Sciatic nerve (tissue), 2 donors: ENCODE measurements at places on chromosomes 12 and 14.
A peak's percentile ranks its signal among the peaks of the same experiment; 100 is the strongest.

DNA sequence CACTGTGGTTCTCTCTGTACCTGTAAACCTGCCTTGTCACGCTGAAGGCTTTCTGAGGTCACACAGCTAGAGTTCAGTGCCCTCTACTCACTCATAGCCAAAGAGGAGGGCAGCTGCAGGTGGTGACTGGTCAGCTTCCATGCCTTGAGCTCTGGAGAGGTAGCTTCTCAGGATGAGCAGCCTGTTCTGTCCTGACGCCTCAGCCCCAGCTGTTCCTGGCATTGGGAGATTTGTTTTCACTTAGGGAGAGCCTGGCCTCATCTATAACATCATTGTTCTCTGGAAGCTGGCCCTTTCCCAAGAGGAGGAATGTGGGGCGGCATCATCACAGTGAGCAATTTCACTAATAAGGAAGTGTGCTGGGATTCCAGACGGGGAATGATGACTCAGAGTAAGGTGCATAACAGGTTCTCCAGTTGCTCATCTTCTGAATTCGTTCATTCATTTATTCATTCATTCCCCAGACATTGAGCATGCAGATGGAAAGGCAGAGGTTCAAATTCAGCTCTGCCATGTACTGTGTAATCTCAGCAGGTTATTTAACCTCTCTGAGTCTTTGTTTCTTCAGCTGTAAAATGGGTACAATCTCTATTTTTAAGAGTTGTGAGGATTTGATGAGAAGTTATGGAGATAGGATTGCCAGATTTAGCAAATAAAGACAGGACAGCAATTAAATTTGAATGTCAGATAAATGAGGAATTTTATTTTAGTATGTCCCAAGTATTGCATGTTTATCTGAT, 255.8 kb upstream of the CRY1 start:
- no peak for DNase-seq

- DNase-seq, result no peak
Observed at GRCh38 chr14:35861204-35861868, 35.2 kb downstream of the BRMS1L start.

DNA sequence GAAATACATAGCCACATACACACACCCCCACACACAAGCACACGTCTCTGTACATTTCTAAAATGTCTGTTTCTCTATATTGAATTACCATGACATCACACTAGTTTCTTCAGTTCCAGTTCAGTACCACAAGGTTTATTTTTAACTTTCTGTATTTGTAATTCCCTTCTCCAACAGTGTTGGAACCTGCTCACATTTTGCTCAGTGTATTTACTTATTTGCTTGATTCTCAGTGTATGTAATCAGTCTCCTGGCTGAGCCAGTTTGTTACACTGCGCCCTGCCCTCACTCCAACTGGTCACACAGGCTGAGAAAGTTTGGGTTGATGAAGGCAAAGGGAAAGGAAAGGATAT, 67.1 kb downstream of the MON2 start:
- no peak for DNase-seq

GRCh38 chr12:69059465-69060457, 126.8 kb upstream of the CPM start:
- no peak for DNase-seq

- DNase-seq, result peak; percentile 82
Observed at GRCh38 chr14:60514741-60515491, 6.0 kb downstream of the SIX6 start.

DNA sequence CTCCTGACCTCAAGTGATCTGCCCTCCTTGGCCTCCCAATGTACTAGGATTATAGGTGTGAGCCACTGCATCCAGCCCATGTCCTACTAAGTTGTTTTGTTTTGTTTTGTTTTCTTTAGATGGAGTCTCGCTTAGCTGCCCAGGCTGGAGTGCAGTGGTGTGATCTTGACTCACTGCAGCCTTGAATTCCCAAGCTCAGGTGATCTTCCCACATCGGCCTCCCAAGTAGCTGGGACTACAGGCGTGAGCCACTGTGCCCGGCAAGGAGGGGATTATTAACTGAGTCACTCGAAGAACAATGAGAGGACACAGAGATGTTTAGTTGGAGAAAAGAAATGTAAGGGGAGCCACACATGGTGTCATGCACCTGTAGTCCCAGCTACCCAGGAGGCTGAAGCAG, 18.0 kb upstream of the ERBB3 start:
- DNase-seq, result no peak

DNA sequence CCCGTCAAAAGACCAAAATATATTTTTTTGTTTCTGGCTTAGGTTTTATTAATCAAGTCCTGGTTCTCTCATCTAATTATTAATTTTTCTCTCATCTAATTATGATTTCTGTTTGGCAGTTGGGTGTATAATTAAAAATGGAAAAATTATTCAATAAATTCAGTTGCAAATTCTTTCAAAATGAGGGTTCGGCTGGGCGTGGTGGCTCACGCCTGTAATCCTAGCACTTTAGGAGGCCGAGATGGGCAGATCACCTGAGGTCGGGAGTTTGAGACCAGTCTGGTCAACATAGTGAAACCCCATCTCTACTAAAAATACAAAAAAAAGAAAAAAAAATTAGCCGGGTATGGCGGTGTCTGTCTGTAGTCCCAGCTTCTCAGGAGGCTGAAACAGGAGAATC, 3.9 kb upstream of the GTSF1 start:
- no peak for DNase-seq

DNA sequence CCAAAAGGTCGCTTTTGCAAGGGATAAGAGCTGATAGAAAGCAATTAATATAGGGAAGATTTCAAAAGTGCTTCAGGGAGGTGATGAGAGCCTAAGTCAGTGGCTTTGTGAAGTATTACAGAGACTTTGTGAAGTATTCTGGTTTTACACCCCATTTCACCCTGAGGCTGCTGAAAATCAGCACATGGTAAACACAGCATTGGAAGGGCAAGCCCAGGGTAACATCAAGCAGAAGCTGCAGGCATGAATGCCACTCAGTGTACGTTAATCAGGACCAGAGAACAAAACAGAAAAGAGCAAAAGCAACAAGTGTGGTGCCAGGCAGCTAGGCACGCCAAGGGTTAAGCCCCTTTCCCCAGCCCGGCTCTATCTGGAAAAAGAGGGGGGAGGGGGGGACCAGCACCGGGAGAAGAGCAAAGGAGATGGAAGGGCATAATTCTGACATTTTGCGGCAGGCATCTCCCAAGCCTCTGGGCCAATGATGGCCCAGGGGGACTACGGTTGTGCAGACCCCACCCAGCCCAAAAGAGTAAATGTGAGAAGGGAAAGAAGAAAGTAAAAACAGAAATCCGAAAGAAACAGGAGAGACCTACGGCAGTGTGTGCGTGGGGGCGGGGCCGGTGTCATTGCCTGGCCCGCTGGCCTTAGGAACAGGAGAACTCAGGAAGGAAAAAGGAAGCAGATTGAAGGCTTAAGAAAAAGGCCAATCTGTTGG, 58.9 kb downstream of the DHRS2 start:
- no peak for DNase-seq

GRCh38 chr12:93102744-93103143, 173.6 kb upstream of the EEA1 start:
- no peak for DNase-seq

DNA sequence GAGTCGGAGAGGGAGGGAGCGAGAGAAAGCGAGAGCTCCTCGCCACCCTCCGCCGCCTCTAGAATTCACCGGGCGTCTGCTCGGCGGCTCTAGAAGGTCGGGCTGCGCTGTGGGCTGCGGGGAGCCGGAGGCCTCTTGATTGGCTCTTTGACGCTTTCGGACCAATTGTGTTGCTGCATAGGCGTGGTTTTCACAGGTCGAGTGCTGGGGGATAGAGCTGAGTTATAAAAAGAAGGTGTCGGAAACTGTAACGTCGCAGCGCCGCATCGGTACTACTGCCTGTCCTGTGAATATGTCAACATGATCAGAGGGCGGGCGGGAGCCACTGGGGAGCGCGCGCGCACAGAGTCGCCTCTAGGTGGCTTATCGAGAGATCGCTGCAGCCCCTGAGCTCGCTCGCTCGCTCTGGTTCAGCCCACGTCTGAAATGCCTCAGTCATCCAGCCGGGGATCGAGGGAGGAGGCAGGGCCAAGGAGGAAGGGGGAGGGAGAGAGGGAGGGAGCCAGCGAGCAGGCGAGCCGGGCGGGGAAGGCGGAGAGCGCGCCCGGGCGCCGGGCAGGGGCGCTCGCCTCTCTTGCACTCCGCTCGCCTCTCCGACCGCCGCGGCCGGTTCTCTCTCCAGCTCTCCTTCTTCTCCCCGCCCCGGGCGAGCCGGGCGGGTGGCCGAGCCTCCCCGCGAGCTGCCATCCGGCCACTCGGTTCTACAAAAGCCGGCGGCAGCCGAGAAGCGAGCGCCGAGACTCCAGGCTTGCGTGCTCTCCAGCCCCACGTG, at the start of gene TBX3:
TBX3 (minus strand) TSS at position 78 of the 772 bp plus-strand sequence. CDS start 975 bp downstream, outside the sequence.
- peak; percentile 94 for DNase-seq

DNA sequence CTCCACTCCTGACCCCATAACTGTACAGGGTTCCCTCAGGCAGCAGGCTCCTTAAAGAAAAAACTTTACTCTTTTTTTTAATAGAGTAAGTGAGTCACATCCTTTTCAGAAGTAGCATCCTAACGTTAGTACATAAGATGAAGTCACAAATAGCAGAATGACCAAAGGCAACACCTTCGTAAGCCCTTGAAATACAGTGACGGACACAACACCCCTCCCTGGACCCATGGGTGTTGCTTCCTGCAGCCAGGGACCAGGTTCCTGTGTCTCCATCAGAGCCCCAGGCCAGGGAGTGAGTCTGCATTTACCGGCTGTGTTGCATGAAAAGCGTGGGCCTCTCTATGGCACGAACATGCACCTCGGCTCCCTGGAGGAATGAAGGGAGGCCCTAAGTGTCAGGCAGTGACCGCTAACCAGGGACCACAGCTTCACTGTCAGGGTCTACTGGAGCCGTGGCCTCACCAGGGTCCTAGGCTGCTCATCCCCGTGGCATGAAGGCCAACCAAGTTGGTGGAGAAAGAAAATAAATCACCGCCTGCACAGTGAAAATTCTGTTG, 340.0 kb upstream of the SFSWAP start:
- DNase-seq, result no peak

DNA sequence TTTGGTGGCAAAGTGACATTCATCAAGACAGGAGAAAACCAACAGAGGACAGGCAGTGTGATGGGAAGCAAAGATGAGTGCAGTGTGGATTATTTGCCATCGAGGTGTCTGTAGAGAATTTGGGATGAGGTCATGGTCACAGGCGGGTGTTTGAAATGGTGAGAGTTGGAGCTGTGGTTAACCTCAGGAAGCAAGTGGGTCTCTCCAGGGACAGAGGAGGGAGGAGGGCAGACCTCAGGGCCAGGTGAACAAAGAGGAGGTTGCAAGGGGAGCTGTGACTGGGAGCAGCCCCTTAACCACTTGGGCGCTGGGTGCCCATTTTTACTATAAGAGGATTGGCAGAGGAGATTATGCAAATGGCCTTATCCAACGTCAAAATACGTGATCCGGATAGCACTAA, 7.0 kb downstream of the FZD10 start:
- no peak for DNase-seq

DNA sequence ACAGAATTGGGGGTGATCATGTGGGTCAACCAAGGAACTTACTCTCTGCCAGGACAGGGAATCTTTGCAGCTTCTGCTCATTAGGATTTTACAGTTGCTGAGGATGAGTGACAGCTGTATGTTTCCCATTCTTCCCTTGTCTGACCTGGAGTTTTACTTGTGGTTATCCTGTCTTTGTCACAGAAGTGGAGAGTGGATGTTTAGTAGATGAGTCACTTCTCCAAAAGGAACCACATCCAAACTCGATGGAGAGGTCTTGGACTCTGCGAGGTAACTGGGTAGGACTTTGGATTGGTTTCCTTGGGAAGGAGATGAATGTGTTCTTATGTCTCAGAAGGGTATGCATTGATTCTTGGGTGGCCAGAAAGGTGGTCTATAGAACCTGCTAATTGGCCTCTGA, 53.8 kb upstream of the USP44 start:
- no peak for DNase-seq

DNA sequence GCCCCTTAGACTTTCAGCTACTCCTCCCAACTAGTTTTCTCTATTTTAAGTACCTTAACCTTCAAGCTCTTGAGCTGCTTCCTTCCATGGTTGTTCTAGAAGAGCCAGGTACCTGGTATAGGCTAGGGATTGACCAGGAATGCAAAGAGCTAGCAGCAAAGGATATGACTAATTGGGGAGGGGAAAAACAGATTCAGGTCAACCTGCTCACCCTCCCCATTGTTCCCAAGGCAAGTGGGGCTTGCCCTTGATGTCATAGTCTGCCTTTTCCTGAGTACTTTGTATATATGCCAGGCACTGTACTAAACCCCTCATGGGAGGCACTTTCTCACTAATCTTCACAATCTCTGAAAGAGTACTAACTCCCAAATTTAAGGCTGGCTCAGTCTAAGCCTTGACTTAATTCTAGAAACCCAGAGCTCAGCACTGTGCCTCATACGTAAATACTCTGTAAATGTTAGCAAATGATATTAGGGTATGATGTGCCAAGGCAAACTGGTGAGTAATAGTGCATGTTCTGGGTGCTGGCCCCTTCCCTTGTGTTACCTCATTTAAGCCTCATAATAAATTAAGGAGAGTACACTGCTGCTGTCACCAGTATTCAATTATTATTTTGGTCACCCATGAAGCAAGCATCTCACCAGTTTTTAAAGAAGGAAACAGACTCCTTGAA, 42.2 kb downstream of the SUDS3 start:
- no peak for DNase-seq

DNA sequence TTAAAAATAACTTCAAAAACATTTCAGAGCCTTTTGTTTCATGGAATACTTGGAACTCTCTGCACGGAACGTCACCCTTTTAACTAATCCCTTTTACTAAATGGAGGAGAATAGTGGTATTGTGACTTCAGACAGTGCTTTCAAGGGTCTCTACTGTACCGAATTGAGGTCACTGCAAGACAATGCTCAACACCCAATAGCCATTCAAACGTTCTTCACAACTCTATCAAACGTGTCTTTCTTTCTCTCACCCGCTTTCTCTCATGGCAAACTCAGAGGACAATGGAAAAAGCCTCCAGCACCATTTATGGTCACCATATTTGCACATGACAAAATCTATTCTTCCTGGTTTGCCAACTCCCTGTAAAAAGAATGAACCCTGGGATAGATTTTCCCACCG, 132.1 kb upstream of the SOX5 start:
- no peak for DNase-seq

- no peak for DNase-seq
Observed at GRCh38 chr14:50173891-50174290, 57.5 kb downstream of the SOS2 start.

- no peak for DNase-seq
Observed at GRCh38 chr12:48030173-48030650, 25.9 kb upstream of the COL2A1 start.

- no peak for DNase-seq
Observed at GRCh38 chr14:30156571-30156970, 228.9 kb upstream of the PRKD1 start.

GRCh38 chr12:95790033-95790916, at the start of gene NTN4:
NTN4 (minus strand) TSS chr12:95790764; CDS start chr12:95790309, 455 bp downstream.
- peak; percentile 66 for DNase-seq

- DNase-seq, result no peak
Observed at GRCh38 chr14:77868552-77869285, 68.8 kb downstream of the ADCK1 start.

- no peak for DNase-seq
Observed at GRCh38 chr12:19908830-19909229, 459.5 kb upstream of the PDE3A start.

GRCh38 chr12:85639834-85640233, 196.4 kb downstream of the RASSF9 start:
- DNase-seq, result no peak
